ENCODE measurements at places on chromosomes 7 and 10. TPM values are rescaled to one million over a fixed set of nuclear protein-coding genes. Genes with fewer than 3 reads are reported as not detected.

- H3K27me3 ChIP-seq: no peaks in the 10 kb centered on the region
- H3K27ac ChIP-seq: no peak overlapping the region
- H3K4me3 ChIP-seq: no peak overlapping the region
- DNase-seq: no peak
- H3K36me3 ChIP-seq: no peaks in the 10 kb centered on the region
- H3K4me1 ChIP-seq: no peaks in the 10 kb centered on the region
Observed at GRCh38 chr10:132926777-132927650, 15.4 kb downstream of the CFAP46 start.

- H3K27ac ChIP-seq: no peak overlapping the region
- no peak overlapping the region for H3K4me3 ChIP-seq
- no peaks in the 10 kb centered on the region for H3K36me3 ChIP-seq
- H3K27me3 ChIP-seq: no peaks in the 10 kb centered on the region
- no peaks in the 10 kb centered on the region for H3K4me1 ChIP-seq
Observed at GRCh38 chr7:28865601-28866144, 92.5 kb downstream of the TRIL start.

- no peaks in the 10 kb centered on the region for H3K4me1 ChIP-seq
- H3K27me3 ChIP-seq: no peaks in the 10 kb centered on the region
- no peak for DNase-seq
- H3K27ac ChIP-seq: no peak overlapping the region
Observed at GRCh38 chr10:3676564-3676963, 108.4 kb downstream of the KLF6 start.

- no peak for DNase-seq
- H3K27ac ChIP-seq: no peak overlapping the region
- no peaks in the 10 kb centered on the region for H3K4me1 ChIP-seq
- no peak overlapping the region for H3K4me3 ChIP-seq
- no peaks in the 10 kb centered on the region for H3K36me3 ChIP-seq
Observed at GRCh38 chr10:100810835-100811116, 65.4 kb downstream of the PAX2 start.

- no peak overlapping the region for H3K27ac ChIP-seq
- H3K4me3 ChIP-seq: no peak overlapping the region
- peaks cover 3% of the 10 kb centered on the region for H3K27me3 ChIP-seq
Observed at GRCh38 chr10:67622511-67622910, 73.5 kb downstream of the CTNNA3 start.

DNA sequence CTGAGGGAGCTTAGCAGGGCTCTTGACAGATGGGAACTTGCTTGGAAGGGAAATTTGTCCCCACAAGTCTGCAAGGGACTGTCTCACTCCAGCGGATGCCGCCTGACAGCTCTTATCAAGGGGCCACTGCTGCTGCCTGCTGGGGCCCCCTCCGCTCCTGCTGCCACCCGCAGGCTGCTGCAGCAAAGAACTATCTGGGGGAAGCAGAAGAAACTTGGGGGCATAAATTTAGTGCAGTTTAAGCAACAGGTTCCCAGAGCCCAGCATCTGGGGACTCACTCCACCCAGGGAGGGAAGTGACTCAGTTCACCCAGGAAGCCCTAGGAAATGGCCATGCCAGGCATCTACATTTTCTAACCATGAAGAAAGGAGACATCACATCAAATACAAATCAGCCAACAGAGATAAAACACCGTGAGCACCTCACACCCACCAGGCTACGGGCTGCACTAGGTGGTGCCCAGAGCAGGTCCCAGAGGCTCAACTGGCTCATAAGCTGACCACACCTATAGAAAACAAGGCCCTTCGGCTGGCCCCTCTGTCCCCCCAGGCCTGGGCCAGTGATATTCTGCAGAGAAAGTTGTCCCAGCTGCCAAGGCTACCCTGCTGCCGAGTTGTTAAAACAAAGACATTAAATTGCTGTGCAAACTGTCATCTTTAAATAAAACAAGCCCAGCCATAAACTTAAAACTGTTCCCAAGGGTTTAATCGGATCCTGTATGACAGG lies 3.7 kb downstream of the RGS10 start:
- H3K27me3 ChIP-seq: no peaks in the 10 kb centered on the region
- peak overlapping the region; percentile 89 for H3K27ac ChIP-seq
- peaks cover 27% of the 10 kb centered on the region for H3K4me1 ChIP-seq
- no peak for DNase-seq

DNA sequence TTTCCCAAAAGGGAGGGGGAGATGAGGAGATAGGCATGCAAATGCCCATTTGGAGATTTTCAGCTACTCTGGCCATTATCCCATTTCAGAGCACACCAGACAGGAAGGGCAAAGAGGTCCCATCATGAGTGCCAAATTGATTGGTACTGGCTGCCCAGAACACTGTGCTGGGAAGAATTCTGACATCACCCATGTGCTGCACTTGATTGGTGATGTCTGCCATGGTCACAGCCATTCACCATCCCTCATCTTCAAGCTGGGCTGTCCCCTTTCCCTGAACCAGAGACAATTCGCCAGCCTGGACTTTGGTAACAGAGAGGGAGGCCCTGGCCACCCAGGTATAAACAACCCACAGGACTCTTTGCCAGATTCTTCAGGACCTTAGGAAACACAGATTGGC lies 23.2 kb upstream of the RADIL start:
- no peak for DNase-seq
- no peaks in the 10 kb centered on the region for H3K4me1 ChIP-seq
- no peak overlapping the region for H3K27ac ChIP-seq
- H3K4me3 ChIP-seq: no peak overlapping the region

GRCh38 chr10:6918305-6918704 lies 338.2 kb upstream of the PRKCQ start:
- no peak overlapping the region for H3K27ac ChIP-seq
- H3K27me3 ChIP-seq: no peaks in the 10 kb centered on the region
- H3K36me3 ChIP-seq: no peaks in the 10 kb centered on the region
- H3K4me3 ChIP-seq: no peak overlapping the region
- H3K4me1 ChIP-seq: no peaks in the 10 kb centered on the region

DNA sequence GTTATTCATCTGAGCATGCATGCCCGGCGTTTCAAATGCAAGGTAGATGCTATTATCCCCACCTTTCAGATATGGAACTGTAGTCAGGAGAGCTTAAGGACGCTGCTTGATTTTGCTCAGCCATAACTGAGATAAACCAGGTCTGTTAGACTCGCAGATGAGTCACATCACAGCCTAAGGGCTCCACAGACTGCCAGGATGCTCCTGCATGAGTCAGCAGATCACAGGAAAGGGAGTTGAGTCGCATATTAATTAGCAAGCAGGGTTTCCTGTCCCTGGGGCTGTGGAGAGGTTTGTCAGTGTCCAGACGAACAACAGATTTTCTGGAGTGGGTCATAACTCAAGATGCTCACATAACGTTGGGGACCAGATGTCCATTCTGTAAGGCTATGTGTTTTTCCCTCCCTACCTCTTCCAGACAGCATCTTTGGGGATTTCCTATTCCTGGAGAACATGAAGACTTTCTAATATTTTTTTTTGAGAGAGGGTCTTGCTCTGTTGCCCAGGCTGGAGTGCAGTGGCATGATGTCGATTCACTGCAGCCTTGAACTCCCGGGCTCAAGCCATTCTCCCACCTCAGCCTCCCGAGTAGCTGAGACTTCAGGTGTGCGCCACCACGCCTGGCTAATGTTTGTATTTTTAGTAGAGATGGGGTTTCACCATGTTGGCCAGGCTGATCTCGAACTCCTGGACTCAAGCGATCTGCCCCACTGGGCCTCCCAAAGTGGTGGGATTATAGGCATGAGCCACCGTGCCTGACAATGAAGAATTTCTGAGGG lies 36.7 kb downstream of the PFKFB3 start:
- no peak for DNase-seq
- H3K4me1 ChIP-seq: no peaks in the 10 kb centered on the region
- no peak overlapping the region for H3K27ac ChIP-seq
- no peaks in the 10 kb centered on the region for H3K27me3 ChIP-seq
- no peak overlapping the region for H3K4me3 ChIP-seq
- H3K36me3 ChIP-seq: no peaks in the 10 kb centered on the region

DNA sequence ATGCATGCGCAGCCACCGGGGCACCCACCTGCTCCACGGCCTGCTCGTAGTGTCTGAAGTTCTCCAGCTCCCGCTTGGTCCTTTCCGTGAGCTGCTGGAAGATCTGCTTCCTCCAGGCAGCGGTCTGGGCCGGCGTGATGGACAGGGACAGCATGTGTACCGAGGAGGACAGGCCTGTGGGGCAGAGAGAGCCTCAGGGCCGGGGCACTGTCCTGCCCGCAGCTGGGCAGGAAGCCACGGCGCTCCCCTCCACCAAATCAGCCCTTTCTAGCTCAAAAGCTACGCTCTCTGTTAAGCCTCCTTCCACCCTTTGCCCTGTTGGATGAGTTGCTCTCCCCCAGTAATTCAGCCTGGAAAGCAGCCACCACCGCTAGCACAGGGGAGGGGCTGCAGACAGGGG lies 19.2 kb downstream of the TECPR1 start:
- no peaks in the 10 kb centered on the region for H3K27me3 ChIP-seq
- no peak overlapping the region for H3K4me3 ChIP-seq
- peaks cover 90% of the 10 kb centered on the region for H3K36me3 ChIP-seq
- DNase-seq: no peak

DNA sequence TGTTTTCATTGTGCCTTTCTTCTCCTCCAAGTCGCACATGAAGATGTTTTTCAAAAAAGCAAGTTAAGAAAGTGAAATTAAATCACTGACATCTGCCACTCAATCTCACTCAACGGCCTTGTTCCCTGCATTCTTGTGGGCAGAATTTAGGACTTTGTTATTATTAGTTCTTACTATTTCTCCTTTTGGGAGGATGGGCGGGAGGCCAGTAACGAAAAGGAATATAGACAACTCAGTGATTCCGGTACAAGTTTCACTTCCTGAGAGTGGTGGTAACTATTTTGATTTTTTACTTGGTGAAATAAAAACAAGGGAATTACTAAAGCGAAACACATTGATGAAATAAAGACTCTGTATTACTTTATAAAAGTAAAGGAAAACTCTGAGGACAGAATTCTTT lies 231.9 kb upstream of the HABP2 start:
- no peak overlapping the region for H3K4me3 ChIP-seq
- no peaks in the 10 kb centered on the region for H3K27me3 ChIP-seq
- H3K36me3 ChIP-seq: no peaks in the 10 kb centered on the region
- no peak overlapping the region for H3K27ac ChIP-seq

DNA sequence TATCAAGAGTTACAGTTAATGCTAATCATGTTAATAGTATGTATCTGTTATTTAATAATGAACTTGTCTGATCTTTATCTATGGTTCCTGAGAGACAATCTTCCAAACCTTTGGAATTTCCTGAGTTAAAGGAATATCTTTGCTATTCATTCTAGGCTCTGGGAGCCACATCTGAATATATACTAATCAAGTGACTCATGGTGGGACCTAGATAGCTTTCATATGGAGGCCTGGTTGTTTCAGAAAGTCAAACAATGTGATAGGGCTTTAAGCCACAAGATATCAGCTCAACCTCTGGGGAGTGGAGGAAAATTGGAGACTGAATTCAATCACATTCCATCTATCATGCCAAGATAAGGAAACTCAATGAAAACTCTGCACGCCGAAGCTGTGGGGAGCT lies 746.4 kb downstream of the TNS3 start:
- no peak overlapping the region for H3K4me3 ChIP-seq
- H3K27me3 ChIP-seq: no peaks in the 10 kb centered on the region
- H3K4me1 ChIP-seq: no peaks in the 10 kb centered on the region
- no peak overlapping the region for H3K27ac ChIP-seq
- DNase-seq: no peak

- DNase-seq: no peak
- H3K4me1 ChIP-seq: no peaks in the 10 kb centered on the region
- H3K27me3 ChIP-seq: no peaks in the 10 kb centered on the region
- H3K27ac ChIP-seq: no peak overlapping the region
Observed at GRCh38 chr7:148116829-148117403, 473.6 kb upstream of the C7orf33 start.

DNA sequence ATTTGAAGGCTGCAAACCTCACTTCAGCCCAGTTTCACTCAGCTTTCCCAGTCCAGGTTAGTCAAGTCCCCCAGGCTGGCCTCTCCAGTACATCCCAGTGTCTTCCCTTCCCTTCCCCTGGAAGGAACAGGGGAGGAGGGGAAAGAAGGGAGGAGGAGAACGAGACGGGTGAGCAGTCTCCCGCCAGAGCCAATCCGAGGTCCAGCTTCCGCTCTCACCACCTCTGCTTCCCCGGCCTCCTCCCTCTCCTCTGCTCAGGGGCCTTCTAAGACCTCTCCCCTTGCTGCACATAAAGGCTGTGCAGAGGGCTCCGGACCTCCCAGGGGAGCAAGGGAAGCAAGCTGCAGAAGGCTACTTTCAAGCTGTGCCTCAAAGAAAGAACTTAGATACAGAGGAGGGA lies 4.1 kb downstream of the ATG9B start:
- H3K27ac ChIP-seq: no peak overlapping the region
- no peaks in the 10 kb centered on the region for H3K36me3 ChIP-seq
- no peak overlapping the region for H3K4me3 ChIP-seq
- no peak for DNase-seq

GRCh38 chr10:121438333-121438732 lies 159.9 kb downstream of the FGFR2 start:
- no peaks in the 10 kb centered on the region for H3K27me3 ChIP-seq
- no peak overlapping the region for H3K4me3 ChIP-seq
- DNase-seq: no peak
- H3K27ac ChIP-seq: no peak overlapping the region
- no peaks in the 10 kb centered on the region for H3K4me1 ChIP-seq

DNA sequence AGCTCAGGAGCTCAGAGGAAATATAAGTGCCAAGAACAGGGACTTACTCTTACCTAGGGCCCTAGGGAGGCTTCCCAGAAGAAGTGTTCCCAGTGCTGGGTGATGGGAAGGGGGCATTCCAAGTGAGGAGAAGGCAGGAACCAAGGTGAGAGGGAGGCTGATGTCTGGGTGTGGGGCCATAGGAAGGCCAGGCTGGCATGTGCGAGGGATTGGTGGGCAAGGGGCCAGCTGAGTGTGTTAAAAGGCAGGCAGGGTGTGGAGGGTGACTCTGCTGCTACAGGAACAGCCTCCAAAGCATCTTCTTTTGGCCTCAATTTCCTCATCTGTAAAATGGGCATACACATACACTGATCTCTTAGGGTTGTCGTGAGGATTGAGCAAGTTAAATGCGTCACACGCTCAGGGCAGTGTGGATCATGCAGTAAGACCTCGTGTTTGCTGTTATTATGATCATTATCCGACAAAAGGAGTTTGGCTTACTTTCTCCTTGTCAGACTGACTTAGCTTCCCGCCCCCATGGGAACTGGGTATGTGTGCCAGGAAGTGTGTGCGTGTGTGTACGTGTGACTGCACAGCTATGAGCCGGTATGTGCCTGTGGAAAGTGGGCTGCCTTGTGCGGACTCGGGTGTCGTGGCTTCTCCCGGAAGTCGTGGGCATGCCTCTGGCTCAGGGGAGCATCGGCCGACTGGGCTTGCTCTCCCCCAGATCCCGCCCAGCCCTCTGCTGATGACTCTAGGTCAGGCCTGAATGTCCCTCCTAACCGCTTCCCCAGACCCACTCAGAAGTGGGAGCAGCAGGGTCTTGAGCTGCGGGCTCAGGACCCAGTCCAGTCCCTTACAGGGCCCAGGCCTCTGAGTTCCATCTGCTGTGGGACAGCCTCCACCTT lies 59.6 kb downstream of the NEURL1 start:
- DNase-seq: no peak
- no peaks in the 10 kb centered on the region for H3K4me1 ChIP-seq
- H3K4me3 ChIP-seq: no peak overlapping the region

NPFFR1 gene
- total RNA-seq: not detected

GATA3 gene
- total RNA-seq: 31.2 TPM

COL13A1 gene
- total RNA-seq: not detected

NET1 gene
- total RNA-seq: 32.5 TPM

FRMPD2 gene
- total RNA-seq: not detected

OIT3 gene
- not detected for total RNA-seq

OR2A42 gene
- total RNA-seq: 0.07 TPM

LLCFC1 gene
- total RNA-seq: not detected

BEND7 gene
- total RNA-seq: 0.17 TPM

MCM10 gene
- total RNA-seq: 0.61 TPM

UCMA gene
- not detected for total RNA-seq

STEAP2 gene
- not detected for total RNA-seq
